Stimulated activated CD4-positive, alpha-beta T cell treated with anti-CD3 and anti-CD28 coated beads, Interleukin-12 subunit alpha, Interleukin-12 subunit beta, amount 100 ng/mL, for 24 hours (primary cell): ENCODE measurements at places on chromosomes 3 and 15.

- no peak for DNase-seq
These were observed 727.7 kb upstream of the GOLIM4 start for GRCh38 chr3:168823466-168823865.

- no peak for DNase-seq
These were observed 12.4 kb downstream of the GNB4 start for GRCh38 chr3:179438841-179439240.

- no peak for DNase-seq
These were observed 52.5 kb downstream of the LRRN1 start for GRCh38 chr3:3851621-3852323.

- DNase-seq = no peak
These were observed 93.7 kb upstream of the OCA2 start for GRCh38 chr15:28192772-28193171.

GRCh38 chr3:148227534-148227933 lies 470.2 kb upstream of the AGTR1 start:
- DNase-seq = no peak

GRCh38 chr3:48715174-48715800 lies 1.7 kb downstream of the IP6K2 start:
- no peak for DNase-seq

DNA sequence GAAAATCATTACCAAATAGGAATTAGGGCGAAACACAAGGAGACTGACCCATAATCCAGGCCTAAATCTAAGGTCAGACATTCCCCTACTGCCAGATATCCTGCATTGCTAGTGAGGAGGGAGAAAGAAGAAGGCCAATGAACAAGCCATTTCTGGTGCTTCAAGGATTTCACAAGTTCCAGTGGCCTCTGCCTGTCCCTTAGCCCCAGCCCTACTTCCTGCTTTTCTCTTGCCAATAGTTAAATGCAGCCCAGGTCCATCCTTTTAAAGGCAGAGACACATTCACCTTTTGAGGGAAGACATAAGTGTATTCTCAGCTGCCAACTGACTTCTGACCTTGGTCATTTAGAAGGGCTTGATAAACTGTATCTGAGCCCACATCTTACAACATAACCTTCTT lies 135.8 kb downstream of the ZNF621 start:
- no peak for DNase-seq

- DNase-seq = no peak
These were observed 129.0 kb downstream of the SEMA6D start for GRCh38 chr15:47846128-47846868.

GRCh38 chr3:134729649-134730048 lies 65.4 kb upstream of the EPHB1 start:
- no peak for DNase-seq

GRCh38 chr15:52021128-52021671 lies 2.2 kb downstream of the MAPK6 start:
- DNase-seq = peak; percentile 36

- DNase-seq = no peak
These were observed 108.1 kb downstream of the LSAMP start for GRCh38 chr3:116337229-116337628.

DNA sequence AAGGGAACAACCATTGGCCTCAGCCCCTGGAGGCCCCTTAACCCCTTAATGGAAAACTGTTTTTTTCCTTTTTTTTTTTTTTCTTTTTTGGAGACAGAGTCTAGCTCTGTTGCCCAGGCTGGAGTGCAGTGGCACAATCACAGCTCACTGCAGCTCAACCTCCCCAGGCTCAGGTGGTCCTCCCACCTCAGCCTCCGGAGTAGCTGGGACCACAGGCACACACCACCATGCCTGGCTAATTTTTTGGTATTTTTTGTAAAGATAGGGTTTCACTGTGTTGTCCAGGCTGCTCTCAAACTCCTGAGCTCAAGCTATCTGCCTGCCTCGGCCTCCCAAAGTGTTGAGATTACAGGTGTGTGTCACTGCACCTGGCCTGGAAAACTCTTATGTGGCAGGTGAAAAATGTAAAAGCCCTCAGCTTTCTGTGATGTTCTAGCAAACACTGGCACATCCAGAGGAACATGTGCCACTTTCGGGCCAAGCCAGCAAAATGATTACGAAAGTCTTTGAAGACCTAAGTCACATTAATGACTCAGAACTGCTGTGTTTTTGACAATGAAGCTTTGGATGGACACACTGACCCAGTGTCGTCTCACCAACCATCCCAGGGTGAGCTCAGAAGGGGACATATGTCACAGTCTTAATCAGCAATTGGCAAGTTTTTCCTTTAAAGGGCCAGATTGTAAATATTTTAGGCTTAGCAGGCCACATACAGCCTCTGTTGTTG lies 189.3 kb upstream of the TPM1 start:
- DNase-seq = no peak
